C1 segment of cervical spinal cord (tissue), 14 donors: ENCODE measurements at places on chromosomes 11 and 22.

GRCh38 chr11:78921509-78921908 is 346.8 kb upstream of the NARS2 start:
- no peak for DNase-seq

DNA sequence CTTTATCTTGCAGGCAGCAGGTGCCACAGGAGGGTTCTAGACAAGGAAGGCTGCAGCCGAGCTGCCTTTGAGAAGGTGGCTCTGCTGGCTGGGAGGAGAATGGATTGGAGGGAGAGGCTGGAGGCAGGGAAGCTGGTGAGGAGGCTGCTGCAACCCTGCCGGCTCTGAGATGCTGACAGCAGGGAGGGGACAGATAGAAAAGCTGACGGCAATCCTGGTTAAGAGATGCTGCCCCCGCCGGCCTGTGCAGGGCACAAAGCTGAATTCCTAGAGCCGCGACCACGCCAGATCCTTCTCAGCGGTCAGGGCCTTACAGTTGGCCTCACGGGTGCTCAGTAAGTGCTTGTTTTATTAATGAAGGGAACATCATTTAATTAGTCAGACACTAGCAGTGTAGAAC is 105.4 kb downstream of the CACNA1I start:
- DNase-seq: no peak

GRCh38 chr11:46381819-46382645 is 563 bp downstream of the MDK start:
- no peak for DNase-seq

DNA sequence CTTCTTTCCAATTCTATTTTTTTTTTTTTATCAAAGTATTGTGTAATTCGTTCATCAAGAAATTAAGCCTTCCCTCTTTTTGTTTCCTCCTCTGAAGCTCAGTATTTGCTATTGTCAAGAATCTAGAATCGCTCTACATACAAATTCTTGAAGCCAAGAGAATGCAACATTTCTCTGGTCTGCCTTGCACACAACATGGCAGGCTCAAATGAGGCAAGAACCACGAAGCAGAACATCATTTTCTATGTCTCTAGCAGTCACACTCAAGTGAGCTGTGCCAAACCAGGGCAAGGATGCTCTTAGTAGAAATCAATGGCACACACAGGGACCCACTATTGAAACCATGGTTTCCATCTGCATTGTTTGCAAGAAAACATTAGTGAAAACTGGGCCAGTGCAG is 46.7 kb upstream of the SLC1A2 start:
- DNase-seq: no peak

DNA sequence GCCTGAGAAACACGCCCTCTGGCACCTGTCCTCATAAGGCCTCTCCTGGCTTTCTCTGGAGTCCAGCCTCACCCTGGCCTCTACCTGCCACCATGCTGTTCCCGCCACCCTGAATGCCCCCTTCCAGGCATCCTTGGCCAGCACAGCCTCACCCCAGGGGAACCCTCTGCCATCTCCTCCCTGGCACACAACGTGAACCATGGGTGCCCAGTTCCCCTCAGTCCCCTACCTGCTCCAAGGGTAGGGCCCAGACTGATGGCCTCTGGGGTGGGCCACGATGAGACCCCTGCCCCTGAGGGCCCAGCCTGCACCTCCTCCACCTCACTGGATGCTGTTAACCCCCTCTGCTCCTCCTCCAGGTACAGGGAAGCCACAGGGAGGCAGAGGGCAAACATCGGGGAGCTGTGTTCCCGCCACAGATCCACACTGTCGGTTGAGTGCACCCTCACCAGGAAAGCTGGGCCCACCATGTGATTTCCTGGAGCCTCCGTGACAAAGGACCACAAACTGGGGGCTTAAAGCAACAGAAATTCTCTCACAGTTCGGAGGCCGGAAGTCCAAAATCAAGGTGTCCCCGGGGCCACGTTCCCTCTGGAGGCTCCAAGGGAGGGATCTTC is 169.6 kb downstream of the BRD1 start:
- no peak for DNase-seq

GRCh38 chr11:35111161-35112055 is 27.6 kb upstream of the CD44 start:
- no peak for DNase-seq

GRCh38 chr11:48109046-48109666 is 107.5 kb upstream of the OR4B1 start:
- no peak for DNase-seq

GRCh38 chr11:129192150-129192549 is at the start of gene ARHGAP32:
TSS of gene ARHGAP32 (minus strand) at chr11:129192325. CDS start at chr11:129192198, 127 bp downstream.
- DNase-seq: no peak

GRCh38 chr11:101128571-101129202 is 926 bp downstream of the PGR start:
- no peak for DNase-seq

- no peak for DNase-seq
These were observed 4.2 kb upstream of the CHRDL2 start for GRCh38 chr11:74735365-74735928.

- DNase-seq: no peak
These were observed 14.6 kb upstream of the HIKESHI start for GRCh38 chr11:86287468-86287796.

GRCh38 chr11:117923275-117923674 is 5.9 kb downstream of the TMPRSS13 start:
- no peak for DNase-seq

- no peak for DNase-seq
These were observed 6.2 kb downstream of the CHST1 start for GRCh38 chr11:45659031-45659817.

DNA sequence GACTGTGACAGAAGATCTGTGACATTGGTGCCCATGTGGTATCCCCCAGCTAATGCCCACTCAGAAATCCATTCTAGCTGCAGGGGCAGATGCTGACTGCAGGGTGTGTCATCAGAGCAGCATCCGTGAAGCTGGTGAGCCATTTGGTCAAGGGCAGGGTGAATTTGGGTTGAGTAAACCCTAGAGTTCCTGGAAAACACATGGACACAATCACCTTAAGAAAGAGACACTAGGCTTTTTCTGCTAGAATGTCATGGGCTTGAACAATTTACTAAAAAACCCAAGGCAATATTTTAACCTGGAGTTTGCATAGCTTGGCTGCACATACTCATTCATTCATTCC is 100.0 kb downstream of the ADAMTS15 start:
- no peak for DNase-seq

DNA sequence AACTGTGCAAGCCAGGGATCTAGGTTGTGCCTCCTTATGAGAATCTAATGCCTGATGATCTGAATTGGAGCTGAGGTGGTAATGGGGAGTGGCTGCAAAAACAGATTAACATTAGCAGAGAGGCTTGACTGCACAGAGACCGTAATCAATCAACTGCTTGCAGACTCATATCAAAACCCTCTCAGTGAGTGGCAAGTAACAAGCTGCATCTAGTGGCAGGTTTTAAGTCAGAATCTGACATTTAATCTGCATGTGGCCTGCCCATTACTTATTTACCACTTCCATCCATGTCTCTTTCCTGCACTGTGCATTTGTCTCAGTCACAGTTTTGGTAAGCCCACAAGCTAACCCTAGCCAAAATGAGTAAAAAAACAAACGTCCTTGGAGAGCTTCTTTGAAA is 11.2 kb downstream of the C11orf58 start:
- DNase-seq: no peak

GRCh38 chr22:49077586-49077985 is 750.1 kb downstream of the BRD1 start:
- no peak for DNase-seq

DNA sequence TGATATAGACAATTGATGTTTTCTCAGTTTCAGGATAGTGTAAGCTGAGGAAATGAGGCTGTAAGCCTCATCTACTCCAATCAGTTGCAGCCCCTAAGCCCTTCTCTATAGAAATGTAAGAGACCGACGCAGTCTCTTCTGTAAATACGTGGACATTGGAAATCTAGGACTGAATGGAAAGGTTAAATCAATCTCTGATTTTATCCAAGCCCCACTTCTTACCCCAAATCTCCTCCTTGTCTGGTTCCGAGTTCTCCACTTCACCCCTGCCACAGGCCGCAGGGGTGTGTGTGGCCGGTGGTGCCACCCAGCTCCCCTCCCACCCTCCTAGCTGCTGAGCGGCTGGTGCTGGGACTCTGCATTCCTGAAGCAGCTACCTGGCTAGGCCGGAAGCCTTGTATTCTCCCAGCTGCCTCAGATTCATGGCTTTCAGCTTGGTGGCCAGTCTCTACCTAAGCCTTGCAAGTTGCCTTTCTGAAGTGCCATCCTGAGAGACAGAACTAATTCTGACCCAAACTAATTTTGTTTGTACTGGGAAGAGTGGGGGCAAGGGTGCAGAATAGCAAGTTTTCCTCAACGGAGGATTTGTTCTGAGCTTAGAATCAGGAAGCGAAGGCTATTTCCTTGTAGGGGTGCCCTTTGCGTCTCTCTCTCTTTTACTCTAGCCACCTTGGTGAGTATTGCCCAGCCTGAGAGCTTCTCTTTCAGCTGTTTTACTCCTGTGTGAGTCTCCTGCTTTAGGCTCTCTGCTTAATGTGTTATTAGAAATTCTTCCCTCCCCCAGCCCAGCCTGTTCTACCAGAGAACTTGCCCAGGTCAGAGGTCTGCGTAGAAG is 749 bp downstream of the VWA5A start:
- DNase-seq: no peak
